ENCODE measurements at places on chromosomes 4 and X. TPM values are rescaled to one million over a fixed set of nuclear protein-coding genes. Genes with fewer than 3 reads are reported as not detected.

- H3K27me3 ChIP-seq: no peaks in the 10 kb centered on the region
- H3K4me3 ChIP-seq: no peak overlapping the region
- H3K27ac ChIP-seq: no peak overlapping the region
Measured at GRCh38 chrX:121671649-121672048, 624.2 kb downstream of the GLUD2 start.

GRCh38 chr4:80931631-80932081 is 98.9 kb upstream of the BMP3 start:
- no peaks in the 10 kb centered on the region for H3K27me3 ChIP-seq
- DNase-seq: peak; percentile 3
- no peaks in the 10 kb centered on the region for H3K36me3 ChIP-seq
- no peaks in the 10 kb centered on the region for H3K4me1 ChIP-seq

The TAF7L gene
- total RNA-seq: 0.33 TPM

The SPANXC gene
- not detected for total RNA-seq

DNA sequence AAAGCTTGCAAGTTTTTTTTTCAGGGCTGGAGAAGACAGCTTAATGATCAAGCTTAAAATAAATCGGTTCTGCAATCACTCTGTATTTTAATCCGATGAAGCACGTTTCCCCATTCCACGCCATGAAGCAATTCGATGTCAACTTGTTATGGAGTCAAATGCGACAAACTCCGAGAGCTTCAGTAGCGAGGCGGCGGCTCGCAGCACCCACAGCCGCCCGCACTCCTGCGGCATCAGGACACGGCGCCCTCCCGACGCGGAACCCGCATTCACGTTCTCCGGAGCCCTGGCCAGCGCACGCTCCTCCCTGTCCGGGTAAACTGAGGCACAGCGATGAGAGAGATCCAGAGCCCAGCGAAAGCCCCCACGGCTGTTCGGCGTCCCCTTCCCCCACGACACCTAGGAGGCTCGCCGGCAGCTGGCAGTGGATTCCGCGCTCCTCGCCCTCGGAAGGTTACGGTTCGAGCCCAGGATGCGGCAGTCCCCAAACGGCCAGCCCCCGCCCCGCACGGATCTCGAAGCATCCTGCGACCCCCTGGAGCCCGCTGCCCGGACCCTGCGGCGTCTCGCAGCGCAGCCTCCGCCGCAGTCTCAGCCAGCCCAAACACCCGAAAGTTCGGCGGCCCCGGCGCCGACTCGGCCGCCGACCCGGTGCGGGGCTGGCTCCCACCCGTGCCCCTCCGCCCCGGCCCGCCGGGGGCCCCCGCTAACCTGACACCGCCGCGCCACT is 507 bp downstream of the MFAP3L start:
- H3K36me3 ChIP-seq: no peaks in the 10 kb centered on the region
- peaks cover 12% of the 10 kb centered on the region for H3K27me3 ChIP-seq
- no peaks in the 10 kb centered on the region for H3K4me1 ChIP-seq
- peak overlapping the region; percentile 43 for H3K4me3 ChIP-seq
- DNase-seq: peak; percentile 15
- H3K27ac ChIP-seq: no peak overlapping the region

The KCTD8 gene
- not detected for total RNA-seq

The HPSE gene
- 0.17 TPM for total RNA-seq

- H3K4me3 ChIP-seq: no peak overlapping the region
- H3K36me3 ChIP-seq: no peaks in the 10 kb centered on the region
- no peak for DNase-seq
- no peaks in the 10 kb centered on the region for H3K27me3 ChIP-seq
- H3K27ac ChIP-seq: no peak overlapping the region
- no peaks in the 10 kb centered on the region for H3K4me1 ChIP-seq
Measured at GRCh38 chrX:109911046-109911445, 91.9 kb upstream of the TMEM164 start.

DNA sequence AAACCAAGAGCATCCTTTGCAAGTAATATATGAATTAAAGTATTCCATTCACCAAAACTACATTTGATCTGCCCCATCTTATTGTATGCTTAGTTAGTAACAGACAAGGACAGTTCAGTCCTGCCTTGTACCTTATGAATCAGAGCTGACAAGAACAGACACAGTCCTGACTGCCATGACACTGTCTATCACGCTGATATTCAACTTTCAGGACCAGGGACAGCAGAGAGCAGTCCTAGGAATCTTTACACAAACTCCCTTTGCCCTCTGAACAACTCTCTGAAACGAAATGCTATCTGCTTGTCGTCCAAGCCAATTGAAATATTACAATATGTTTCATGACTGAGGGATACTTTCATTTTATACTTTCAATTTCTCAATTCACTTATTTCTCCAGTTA is 268.6 kb upstream of the VCX start:
- no peak overlapping the region for H3K4me3 ChIP-seq
- H3K27me3 ChIP-seq: no peaks in the 10 kb centered on the region
- H3K36me3 ChIP-seq: no peaks in the 10 kb centered on the region
- no peak overlapping the region for H3K27ac ChIP-seq

DNA sequence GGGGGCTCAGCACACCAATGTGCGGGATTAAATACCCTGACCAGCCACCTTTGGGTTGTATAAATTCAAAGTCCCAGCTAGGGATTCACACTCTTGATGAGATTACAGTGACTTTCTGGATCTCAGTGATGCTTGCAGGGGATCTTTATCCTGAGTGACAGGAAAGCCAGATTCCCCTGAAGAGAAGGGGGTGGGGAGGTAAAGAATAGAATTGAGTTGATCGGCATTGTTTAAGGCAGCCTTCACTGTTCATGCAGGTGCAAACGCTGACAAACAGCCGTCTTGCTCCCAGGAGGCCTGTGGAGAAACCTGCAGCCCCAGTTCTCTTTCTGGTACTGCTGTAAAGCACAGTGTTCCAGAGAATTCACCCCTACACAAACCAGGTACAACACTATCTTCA is 19.0 kb downstream of the CXXC4 start:
- DNase-seq: no peak
- no peaks in the 10 kb centered on the region for H3K27me3 ChIP-seq
- H3K27ac ChIP-seq: no peak overlapping the region

GRCh38 chr4:10079912-10080588 is 36.5 kb downstream of the WDR1 start:
- H3K4me1 ChIP-seq: no peaks in the 10 kb centered on the region
- H3K4me3 ChIP-seq: no peak overlapping the region
- no peaks in the 10 kb centered on the region for H3K27me3 ChIP-seq
- no peak for DNase-seq

GRCh38 chr4:105154576-105154975 is 7.9 kb downstream of the TET2 start:
- H3K27ac ChIP-seq: no peak overlapping the region
- H3K36me3 ChIP-seq: no peaks in the 10 kb centered on the region
- no peaks in the 10 kb centered on the region for H3K27me3 ChIP-seq

The CLCN4 gene
- total RNA-seq: 2.1 TPM

GRCh38 chr4:112330921-112331320 is 33.8 kb downstream of the ALPK1 start:
- no peak overlapping the region for H3K27ac ChIP-seq
- no peak overlapping the region for H3K4me3 ChIP-seq
- no peaks in the 10 kb centered on the region for H3K4me1 ChIP-seq
- no peaks in the 10 kb centered on the region for H3K27me3 ChIP-seq

DNA sequence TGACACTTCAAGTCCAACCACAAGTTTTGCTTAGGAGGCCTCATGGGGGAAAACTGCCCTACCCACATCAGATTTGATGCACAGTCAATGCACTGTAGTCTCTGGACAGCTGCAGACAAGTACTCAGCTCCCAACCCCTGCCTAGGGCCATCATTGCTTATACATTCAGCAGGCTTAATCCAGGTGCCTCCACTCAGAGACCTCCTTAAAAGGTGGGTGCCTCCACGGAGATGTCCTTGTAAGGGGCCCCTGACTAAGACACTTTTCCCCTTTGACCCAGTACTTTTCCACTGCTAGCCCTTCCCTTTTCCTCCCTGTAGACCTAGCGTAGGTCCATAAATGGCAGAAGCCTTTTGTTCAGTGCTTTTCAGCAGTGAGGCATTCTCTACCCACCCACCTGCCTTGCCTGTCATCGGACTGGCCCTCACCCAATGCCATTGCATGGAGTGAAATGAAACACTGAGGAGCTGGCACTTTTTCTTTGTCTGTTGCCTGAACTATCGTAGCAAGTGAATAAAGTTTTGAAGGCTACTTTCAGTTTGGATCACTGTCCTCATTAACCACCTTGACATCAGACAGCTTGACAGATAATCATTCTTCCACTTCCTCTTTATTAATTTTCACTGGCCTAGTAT is 23.8 kb upstream of the PLK4 start:
- H3K27me3 ChIP-seq: no peaks in the 10 kb centered on the region
- no peak overlapping the region for H3K27ac ChIP-seq
- no peak overlapping the region for H3K4me3 ChIP-seq
- H3K36me3 ChIP-seq: no peaks in the 10 kb centered on the region
- peaks cover 9% of the 10 kb centered on the region for H3K4me1 ChIP-seq
- peak; percentile 92 for DNase-seq

The XG gene
- 1.3 TPM for total RNA-seq

DNA sequence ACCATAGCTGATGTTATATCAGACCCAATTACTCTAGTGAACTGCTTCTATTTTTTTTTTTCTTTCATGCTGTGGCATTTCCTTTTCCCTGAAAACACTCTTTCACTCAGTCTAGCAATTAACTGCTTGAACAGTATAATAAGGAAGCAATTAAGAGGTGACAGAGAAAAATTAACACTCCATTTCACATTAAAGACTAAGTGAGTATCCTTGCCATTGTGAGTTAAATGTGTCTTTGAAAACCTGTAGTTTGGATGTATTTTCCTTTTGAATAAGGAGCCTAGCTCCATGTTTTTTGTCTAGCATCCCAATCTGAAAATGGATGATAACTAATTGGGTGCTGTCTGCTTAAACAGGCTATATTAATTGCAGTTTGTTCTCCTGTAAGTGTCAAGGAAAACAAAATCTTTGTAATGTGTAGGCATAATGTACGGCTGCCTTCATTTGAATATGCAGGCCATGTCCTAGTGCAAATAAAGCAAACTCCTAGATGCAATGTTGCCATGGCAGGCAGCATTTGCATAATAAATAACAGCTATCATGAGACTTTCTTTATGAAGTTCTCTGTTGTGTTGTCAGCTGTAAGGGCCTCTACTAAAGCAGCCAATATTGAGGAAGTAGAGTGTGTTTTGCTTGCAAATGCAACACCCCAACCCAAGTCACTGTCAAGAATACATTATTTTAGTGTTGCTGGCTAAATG is 416.7 kb downstream of the ZIC3 start:
- H3K4me1 ChIP-seq: no peaks in the 10 kb centered on the region
- no peaks in the 10 kb centered on the region for H3K27me3 ChIP-seq
- H3K4me3 ChIP-seq: no peak overlapping the region
- H3K36me3 ChIP-seq: no peaks in the 10 kb centered on the region
- H3K27ac ChIP-seq: no peak overlapping the region
- DNase-seq: no peak

- H3K27ac ChIP-seq: peak overlapping the region; percentile 60
- no peaks in the 10 kb centered on the region for H3K36me3 ChIP-seq
- no peaks in the 10 kb centered on the region for H3K27me3 ChIP-seq
- no peak overlapping the region for H3K4me3 ChIP-seq
- DNase-seq: peak; percentile 85
- H3K4me1 ChIP-seq: peaks cover 10% of the 10 kb centered on the region
Measured at GRCh38 chr4:156778093-156778492, 193.5 kb downstream of the PDGFC start.

The IDS gene
- total RNA-seq: 21.3 TPM

The SORBS2 gene
- 0.26 TPM for total RNA-seq

GRCh38 chrX:46796574-46797191 is 37.8 kb upstream of the SLC9A7 start:
- H3K36me3 ChIP-seq: no peaks in the 10 kb centered on the region
- H3K4me3 ChIP-seq: no peak overlapping the region
- H3K27ac ChIP-seq: no peak overlapping the region
- peak; percentile 69 for DNase-seq
- H3K4me1 ChIP-seq: peaks cover 5% of the 10 kb centered on the region

The PI4K2B gene
- total RNA-seq: 21.0 TPM

DNA sequence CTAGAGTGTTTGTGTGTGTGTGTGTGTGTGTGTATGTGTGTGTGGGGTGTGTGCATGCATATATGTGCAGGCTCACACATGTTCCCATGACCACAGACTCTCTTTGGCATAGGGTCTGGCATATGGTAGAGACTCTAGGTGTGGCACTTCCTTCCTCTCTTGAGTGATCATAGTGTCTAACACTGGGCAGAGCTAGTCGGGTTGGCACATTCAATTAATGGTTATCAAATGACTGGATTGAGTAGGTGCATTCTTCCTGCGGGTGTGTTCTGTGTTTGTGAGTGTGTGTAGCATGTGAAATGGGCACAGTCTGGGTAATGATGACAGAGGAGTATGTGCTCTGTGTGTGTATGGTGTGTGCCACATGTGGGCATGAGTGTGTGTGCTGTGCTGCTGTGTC is 106.5 kb downstream of the EFNB1 start:
- H3K36me3 ChIP-seq: no peaks in the 10 kb centered on the region
- no peak overlapping the region for H3K4me3 ChIP-seq
- H3K4me1 ChIP-seq: peaks cover 14% of the 10 kb centered on the region
- H3K27ac ChIP-seq: no peak overlapping the region
- no peak for DNase-seq

The BTK gene
- total RNA-seq: not detected

DNA sequence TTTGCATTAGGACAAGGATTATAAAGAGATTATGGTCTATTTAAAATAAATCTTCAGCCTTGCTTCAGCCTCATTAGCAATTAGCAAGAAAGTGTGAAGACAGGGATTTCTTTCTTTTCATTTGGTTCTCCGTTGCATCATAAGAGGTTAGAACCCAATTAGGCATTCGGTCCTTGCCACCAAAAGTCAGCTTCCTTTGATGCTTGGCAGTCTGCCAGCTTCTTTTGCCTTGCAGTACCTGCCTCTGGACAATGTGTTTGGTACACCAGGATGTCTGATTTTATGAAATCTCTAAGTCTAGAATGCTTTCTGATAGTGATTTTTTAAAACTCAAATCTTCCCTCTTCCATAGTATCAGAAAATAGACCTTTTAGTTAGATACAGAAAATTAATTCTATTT is 12.4 kb downstream of the SMIM20 start:
- H3K36me3 ChIP-seq: no peaks in the 10 kb centered on the region
- H3K27me3 ChIP-seq: no peaks in the 10 kb centered on the region
- H3K4me1 ChIP-seq: no peaks in the 10 kb centered on the region
- no peak overlapping the region for H3K27ac ChIP-seq
- no peak for DNase-seq

DNA sequence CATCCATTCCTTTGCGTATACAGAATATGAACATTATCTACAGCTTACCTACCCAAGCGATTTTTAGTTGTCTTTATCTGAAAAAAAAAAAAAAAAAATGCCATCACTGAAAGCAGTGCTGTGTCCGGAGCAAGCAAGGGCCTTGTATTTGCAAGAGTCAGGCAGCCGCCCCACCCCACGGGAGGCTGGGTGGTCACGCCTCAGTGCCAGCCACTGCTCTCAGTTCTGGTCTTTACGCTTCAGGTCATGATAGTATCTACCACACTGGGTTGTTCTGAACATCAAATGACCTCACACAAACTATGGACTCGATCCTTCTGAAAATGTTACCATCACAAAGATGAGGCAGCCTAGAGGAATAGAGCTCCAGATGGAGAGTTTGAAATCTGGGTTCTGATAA is 62.7 kb upstream of the HELT start:
- DNase-seq: no peak
- no peak overlapping the region for H3K27ac ChIP-seq
- no peaks in the 10 kb centered on the region for H3K36me3 ChIP-seq
- no peaks in the 10 kb centered on the region for H3K27me3 ChIP-seq
- no peaks in the 10 kb centered on the region for H3K4me1 ChIP-seq

Measured in fibroblast of lung (primary cell).